Cerebellar nuclear complex (tissue), 1 donor: ENCODE measurements at places on chromosomes 5 and 9.

- no peak for DNase-seq
Observed at GRCh38 chr9:126363847-126364671, 37.4 kb downstream of the MVB12B start.

GRCh38 chr5:143349177-143349576 lies 54.3 kb downstream of the NR3C1 start:
- DNase-seq: no peak

- DNase-seq: no peak
Observed at GRCh38 chr5:96930058-96930457, 5.8 kb upstream of the LNPEP start.

- DNase-seq: no peak
Observed at GRCh38 chr9:136023410-136024225, 62.4 kb upstream of the UBAC1 start.

- no peak for DNase-seq
Observed at GRCh38 chr5:647311-647710, 35.2 kb downstream of the CEP72 start.
